ENCODE measurements at places on chromosomes 7 and 10.

DNA sequence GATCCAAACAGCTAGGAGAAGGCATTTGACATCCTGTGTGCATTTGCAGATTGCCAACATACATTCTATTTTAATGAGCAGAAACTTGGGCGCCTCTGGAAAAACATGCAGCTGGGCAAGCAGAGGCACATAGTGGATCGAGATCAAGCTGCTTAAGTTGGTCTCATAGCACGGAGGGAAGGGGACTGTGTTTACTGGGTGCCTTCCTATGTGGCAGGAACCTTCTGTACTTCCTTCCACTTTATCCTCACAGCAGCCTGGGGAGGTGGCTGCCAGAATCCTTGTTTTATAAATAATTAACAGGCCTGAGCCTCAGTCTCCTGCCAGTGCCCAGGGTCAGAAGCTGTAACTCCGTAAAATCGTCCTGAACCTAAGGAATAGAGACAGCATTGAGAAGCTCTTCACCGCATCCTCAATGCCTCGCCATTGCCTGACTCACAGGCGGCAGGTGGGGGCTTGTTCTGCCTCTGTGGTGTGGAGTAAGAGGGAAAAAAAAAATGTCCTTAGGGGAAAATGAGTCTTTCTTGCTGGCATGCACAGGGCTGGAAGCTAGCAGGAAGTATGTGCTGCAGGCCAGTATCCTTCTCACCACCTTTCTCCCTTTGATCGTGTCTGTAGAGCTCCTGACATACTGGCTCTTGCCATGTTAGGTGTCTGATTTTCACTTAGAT lies 6.2 kb downstream of the VWA2 start:
- DNase-seq = no peak

DNA sequence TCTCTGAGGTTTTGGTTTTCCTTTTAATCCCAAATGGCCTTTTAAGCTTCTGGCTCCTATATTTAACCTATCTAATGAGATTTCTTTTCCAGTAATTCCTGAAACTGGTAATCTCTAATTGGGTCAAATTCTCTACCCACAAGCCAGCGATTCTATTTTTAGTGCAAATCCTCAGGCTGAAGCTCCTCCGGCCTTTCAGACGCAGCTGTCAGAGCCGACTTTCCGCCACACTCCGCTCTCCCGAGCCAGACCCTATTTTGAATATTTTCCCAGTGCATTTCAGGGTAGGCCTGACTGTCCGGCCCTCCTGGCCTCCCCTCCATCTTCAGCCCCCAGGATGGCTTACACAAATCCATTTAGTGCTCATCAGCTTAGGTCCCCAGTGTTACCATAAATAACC lies 9.7 kb upstream of the ADCY1 start:
- no peak for DNase-seq

DNA sequence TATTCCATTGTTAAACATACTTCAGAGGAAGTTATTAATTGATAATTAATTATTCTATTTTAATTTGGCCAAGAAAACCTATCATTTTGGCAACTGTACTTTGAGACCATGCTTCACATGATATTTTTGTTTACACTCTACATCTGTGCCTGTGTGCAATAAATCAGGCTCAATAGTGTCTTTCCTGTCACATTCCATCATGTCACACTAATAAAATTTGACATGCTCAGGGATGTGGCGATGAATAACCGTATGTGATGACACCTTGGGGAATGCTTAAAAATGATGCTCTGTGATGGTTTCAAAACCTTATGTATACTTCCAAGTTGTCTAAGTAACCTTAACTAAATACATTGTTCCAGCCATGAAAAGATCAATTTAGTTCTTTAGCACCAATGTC lies 364.6 kb upstream of the TEX47 start:
- no peak for DNase-seq

- DNase-seq = no peak
Measured at GRCh38 chr10:110207011-110207804, at the start of gene MXI1. MXI1 (plus strand) TSS chr10:110207605; CDS start chr10:110207809, 204 bp downstream.

- DNase-seq = no peak
Measured at GRCh38 chr7:49850921-49851613, 77.6 kb downstream of the VWC2 start.

- no peak for DNase-seq
Measured at GRCh38 chr7:114986190-114987180, 64.6 kb downstream of the MDFIC start.

- no peak for DNase-seq
Measured at GRCh38 chr10:93704451-93704850, 2.1 kb upstream of the FRA10AC1 start.

- DNase-seq = no peak
Measured at GRCh38 chr7:70040970-70041766, 442.9 kb downstream of the AUTS2 start.

DNA sequence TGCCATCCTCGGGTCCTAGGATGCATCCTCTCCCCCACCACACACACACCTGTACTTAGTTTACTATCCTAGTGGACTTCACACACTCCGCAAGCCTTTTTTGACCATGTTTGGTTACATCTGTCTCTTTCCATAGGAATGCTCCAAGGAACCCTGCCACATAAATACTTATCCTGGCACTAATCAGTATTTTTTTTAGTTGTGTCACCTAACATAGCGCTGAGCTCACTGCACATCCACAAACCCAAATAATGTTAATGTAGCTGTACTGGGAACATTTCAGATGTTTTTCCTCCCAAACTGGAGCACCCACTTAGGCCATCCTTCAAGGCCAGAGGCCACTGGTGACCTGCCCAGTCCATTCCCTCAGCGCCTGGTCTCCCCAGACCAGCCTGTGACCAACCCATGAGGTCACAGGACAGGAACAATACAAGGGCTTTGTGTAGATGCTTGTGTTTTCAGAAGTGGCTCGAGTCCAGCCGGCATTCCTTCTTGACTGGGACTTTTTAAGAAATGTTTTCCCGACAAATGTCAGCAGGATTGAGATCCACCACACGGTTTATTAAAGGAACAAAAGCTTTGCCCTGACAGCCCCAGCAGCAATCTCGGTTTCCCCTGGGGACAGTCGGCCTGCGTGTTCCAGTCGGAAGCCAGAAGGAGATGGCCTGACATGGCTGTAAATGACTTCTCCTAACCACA lies 181.4 kb downstream of the JCAD start:
- DNase-seq = no peak

- no peak for DNase-seq
Measured at GRCh38 chr7:80542398-80542797, 30.5 kb upstream of the GNAT3 start.

GRCh38 chr7:26051021-26051420 lies 101.0 kb upstream of the NFE2L3 start:
- no peak for DNase-seq

DNA sequence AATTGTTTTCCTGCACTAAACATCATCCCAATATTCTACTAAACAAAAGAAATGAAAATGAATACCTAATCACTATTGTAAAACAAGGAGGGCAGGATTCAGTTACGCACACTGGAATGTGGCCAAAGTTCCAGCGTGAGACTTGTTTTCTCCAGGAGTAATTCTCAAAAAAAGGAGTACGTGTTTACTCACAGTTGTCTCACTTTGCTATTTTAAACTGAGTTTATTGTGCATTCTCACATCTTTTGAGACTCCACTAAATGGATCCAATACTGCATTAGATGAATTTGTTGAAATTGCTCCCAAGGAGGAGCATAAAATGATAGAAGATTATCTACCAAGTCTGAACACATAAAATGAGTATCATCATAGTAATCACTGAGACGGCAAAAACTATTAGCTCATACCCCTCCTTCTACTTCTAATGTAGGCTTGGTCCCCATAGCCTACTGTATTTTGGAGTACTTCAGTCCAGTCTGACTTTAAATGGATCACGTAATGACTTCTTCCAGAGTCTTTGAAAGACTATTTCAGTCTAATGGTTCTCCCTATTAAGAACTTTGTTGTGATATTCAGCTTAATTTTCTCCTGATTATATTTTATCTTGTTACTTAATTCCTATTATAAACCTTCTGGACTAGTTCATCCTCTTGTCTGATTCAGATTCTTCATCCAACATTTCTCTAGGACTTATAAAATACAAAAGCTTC lies 3.8 kb downstream of the GRM3 start:
- no peak for DNase-seq

DNA sequence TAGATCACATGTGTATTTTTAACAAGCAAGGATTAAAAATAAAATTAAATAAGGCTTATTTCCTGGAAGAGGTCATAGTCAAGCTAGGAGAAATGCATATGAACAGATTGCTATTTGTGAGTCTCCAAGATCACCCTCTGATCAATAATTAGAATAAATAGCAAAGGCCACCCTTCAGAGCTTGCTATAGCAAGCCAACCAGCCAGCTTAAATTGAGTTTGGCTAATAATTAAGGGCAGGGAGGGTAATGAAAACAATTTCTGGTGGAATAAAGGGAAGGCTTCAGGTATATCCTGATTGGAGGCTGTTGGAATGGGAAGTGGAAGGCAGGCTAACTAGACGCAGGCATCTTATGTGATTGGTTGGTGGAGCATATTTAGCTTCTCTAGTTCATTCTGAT lies 403.5 kb downstream of the ARL4A start:
- DNase-seq = no peak

DNA sequence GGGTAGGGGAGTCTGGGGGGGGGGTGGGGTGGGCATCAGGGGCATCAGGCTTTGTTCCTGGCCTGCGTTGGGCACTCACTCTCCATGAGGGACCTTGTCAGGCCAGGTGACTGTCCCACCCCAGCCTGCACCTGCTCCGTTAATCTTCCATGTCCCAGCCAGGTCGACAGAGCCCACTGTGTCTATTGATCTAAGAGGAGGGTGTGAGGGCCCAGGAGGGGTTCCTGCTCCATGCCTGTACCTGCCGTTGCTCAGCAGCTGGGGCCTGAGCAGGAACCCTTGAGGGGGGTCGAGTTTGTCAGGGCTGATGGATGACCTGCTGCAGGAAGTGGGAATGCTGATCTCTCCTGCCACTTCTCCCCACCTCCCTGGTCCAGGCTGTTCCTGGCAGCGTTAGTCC lies 18.6 kb downstream of the NEUROG3 start:
- DNase-seq = no peak

DNA sequence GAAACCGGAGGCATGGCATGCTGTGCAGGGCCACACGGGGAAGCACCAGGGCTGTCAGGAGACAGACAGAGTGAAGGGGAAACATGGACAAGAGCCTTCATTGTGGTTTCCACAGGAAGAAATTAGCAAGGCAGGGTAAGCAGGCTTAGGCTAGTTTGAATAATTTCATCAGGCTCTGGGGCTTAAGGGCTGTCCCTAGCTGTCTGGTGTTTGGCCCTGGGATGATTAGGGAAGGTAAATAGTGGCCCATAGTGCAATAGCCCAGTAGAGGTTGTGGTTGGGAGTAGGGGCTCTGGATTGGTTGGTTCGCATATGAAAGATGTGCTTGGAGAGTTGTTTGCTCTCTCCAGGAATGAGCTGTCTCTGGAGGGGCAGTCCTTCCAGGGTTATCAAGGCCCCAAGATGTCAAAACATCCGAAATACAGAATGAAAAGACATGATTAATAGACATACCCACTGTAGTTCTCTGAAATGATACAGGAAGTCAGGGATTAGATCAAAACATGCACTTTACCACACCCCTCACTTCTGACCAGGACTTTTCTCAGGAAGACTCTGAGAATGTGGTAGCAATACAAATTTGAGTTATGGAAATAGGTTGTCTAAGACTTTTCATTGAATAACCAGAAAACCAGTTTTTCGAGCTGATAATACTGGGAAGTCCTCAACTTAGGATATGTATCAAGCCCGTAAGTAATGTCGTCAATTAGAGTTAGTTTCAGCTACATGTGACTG lies 224.9 kb upstream of the NFE2L3 start:
- no peak for DNase-seq

- DNase-seq = no peak
Measured at GRCh38 chr10:6056411-6057135, 5.6 kb downstream of the IL2RA start.

- no peak for DNase-seq
Measured at GRCh38 chr10:30750971-30751677, 121.6 kb upstream of the LYZL2 start.

GRCh38 chr10:103814105-103814504 lies 41.3 kb downstream of the SH3PXD2A start:
- no peak for DNase-seq

GRCh38 chr10:62426086-62426485 lies 51.9 kb downstream of the ZNF365 start:
- DNase-seq = no peak

DNA sequence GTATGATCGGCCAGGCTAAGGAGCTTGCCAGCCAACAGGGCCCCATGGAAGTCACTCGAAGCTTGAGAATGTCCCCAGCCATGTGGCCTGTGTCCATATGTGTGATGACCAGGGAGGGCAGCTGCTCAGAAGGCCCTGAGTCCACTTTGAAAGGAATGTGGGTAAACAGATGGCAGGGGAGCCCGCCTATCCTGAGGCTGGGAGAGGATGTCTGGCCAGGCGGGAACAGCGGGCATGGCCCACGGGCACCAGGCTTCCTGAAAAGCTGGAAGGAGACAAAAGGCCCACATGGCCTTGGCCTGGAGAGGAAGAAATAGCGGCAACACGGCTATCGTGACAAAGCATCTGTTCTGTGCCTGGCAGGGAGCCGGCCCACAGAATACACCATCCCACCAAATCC lies 137.9 kb upstream of the PPIF start:
- DNase-seq = no peak

DNA sequence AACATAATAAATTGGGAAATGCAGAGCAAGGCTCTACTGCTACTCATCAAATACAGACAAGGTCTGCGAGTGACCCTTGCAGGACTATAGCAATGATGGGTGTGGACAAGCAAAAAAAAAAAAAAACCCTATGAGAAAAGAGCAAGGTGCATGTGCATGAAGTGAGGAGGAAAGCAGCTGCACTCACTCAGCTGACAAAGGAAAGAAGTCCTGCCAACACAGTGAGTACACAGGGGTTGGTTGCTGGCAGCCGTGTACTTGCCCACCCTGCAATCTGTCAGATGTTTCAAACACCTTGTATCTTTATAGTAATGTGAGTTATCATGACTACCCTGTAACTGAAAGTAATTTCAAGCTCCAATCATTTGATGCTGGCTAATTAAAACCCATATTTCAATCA lies 20.5 kb downstream of the CHCHD3 start:
- DNase-seq = no peak

GRCh38 chr7:100879685-100880261 lies 4.9 kb downstream of the SRRT start:
- no peak for DNase-seq

GRCh38 chr10:131708225-131708880 lies 192.5 kb upstream of the PPP2R2D start:
- no peak for DNase-seq

DNA sequence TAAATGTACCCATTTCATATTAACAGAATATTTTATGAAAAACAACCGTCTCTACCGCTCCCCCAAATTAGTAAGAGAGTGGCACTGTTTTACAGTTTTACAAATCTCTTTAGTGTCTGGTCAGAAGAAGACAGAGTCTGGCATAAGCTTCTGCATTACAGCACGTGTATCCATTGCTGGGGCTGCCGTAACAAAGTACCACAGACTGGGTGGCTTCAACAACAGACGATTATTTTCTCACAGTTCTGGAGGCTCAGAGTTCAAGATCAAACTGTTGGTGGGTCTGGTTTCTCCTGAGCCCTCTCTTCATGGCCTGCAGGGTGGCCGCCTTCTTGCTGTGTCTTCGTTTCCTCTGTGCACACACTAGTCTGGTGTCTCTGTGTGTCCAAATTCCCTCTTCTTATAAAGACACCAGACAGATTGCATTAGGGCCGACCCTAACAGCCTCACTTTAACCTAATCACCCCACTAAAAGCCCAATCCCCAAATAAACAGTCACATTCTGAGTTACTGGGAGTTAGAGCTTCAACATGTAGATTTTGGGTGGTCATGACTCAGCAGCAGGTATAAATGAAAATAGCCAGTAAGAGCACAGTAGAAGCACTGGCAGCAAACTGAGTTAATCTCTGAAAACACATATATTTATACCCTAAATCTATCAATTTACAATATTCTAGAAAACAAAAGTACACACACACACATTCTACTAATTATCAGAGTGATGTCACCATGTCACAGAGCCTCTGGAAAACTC lies 4.0 kb upstream of the SPOCK2 start:
- DNase-seq = no peak
